ENCODE measurements at places on chromosomes 2 and 18. TPM values are rescaled to one million over a fixed set of nuclear protein-coding genes. Genes with fewer than 3 reads are reported as not detected.

DNA sequence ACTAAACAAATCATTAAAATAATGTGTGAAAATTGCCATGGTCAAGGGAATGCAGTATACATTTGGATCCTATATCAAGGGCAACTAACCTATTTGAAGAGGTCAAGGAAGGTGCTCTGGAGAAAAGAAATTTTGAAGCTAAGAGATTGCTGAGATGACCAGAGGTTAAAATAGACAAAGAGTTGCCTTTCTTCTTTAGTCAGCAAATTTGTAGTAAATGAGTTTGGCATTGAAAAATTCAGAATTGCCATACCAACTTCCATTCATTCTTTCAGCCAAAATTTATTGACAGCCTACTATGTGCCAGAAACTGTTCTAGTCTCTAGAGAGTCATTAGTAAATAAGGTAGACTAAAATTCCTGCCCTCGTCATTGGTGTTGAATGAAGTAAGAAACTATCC lies 396.2 kb downstream of the BCL11A start:
- no peak for DNase-seq

DNA sequence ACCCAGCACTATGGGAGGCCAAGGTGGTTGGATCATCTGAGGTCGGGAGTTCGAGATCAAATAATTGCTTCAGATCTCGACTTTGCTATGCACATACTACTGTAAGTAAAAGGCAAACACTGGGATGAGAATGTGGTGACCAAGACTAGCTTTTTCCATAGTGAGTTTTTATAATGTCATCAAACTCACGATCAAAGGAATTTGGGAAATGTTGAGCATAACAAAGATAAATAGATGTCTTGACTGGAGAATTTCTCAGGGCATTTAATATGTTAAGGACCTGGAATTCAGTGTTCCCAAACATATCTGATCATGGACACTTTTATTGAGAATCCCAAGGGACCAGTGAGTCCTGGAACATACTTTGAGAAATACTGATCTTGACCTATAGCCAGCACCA lies 205.6 kb downstream of the ARHGAP15 start:
- DNase-seq = no peak

DNA sequence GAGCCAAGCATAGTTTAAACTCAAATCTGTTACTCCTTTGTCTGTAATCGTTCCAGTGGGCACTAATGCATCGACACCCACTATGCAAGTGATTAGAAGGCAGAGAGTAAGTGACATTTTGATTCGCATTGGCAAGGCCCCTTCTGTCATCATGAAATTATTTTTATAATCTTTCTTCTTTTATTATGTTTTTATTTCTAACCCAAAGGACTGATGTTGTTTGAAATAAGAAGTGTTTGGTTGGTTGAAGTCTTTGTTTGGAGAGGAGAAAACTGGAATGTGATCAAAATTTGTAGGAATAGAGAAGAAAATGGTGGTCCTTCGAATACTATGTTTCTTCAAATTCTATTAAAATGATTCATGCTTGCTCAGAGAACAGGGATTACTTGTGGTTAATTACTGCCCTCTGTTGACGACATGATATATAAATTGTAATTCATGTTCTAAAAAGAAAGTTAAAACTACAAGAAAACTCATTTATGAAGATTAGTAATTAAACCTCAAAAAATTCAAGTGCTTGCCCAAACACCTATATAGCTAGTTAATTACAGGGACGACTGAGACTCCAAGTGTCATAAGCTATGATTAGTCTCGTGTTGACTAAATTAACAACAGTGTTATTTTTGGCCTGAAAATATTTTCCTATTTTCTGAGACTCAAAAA lies 26.4 kb upstream of the TFPI start:
- DNase-seq = no peak

The SLC14A1 gene
- total RNA-seq = 4.1 TPM

The TLX2 gene
- not detected for total RNA-seq
